ENCODE measurements at places on chromosomes 1 and 21.

- no peak overlapping the region for H3K27ac ChIP-seq
- no peak overlapping the region for H3K4me3 ChIP-seq
- peaks cover 33% of the 10 kb centered on the region for H3K27me3 ChIP-seq
- no peak for DNase-seq
Measured at GRCh38 chr1:2495026-2495425, 18.9 kb downstream of the PLCH2 start.

DNA sequence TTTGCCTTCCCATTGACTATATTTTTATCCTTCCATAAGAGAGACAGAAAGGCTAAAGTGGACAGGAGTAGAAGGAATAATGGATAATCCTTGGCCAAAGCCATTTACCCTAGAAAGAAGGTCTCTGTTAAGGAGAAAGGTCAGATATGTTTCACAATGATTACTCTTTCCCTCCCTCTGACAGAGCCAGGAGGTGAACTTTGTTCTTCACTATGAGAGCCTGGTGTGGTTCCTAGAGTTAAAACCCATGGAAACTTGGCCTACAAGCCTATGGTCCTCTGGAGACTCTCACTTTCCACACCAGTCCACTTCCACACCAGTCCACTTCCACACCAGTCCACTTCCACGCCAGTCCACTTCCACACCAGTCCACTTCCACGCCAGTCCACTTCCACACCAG, 479.9 kb upstream of the ZP4 start:
- H3K4me1 ChIP-seq, result no peaks in the 10 kb centered on the region
- no peak for DNase-seq
- H3K36me3 ChIP-seq, result no peaks in the 10 kb centered on the region
- H3K4me3 ChIP-seq, result no peak overlapping the region
- H3K27me3 ChIP-seq, result no peaks in the 10 kb centered on the region

DNA sequence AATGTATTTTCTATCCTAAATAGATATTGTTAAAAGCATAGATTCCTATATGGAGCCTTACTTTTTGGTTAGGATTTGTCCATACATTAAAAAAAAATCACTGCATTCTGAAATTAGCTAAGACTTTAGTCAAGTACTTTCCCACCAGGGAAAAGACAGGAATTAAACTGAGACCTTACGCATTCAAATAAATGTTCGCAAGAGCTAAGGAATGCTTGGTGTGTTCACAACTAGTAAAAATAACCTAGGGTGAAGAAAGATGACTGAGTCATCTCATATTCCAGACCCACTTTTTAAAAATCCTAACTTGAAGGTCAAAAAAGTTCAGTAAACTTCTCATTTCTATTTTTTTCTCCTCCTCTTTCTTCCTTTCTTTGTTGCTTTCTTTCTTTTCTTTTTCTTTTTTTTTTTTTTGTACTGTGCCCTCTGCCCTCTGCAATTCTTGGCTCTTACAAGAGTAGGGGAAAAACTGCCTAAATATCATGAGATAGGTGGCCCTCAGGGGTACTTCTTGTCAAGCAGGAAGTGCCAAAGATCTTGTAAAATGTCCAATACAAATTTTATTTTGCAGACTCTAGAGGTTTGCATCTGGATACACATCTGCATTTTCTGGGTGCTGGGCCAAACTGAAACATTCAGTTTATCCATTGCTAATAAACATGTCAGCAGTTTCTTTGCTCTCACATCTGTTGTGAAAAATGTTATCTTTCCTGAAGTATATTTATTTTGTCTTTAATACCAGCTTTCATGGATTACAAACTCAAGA, 121.4 kb upstream of the GORAB start:
- H3K4me3 ChIP-seq, result no peak overlapping the region
- no peaks in the 10 kb centered on the region for H3K36me3 ChIP-seq
- H3K4me1 ChIP-seq, result no peaks in the 10 kb centered on the region
- no peak overlapping the region for H3K27ac ChIP-seq
- no peak for DNase-seq

- no peaks in the 10 kb centered on the region for H3K4me1 ChIP-seq
- H3K27ac ChIP-seq, result no peak overlapping the region
- no peaks in the 10 kb centered on the region for H3K36me3 ChIP-seq
- DNase-seq, result no peak
Measured at GRCh38 chr1:178573330-178573729, 60.4 kb downstream of the TEX35 start.

DNA sequence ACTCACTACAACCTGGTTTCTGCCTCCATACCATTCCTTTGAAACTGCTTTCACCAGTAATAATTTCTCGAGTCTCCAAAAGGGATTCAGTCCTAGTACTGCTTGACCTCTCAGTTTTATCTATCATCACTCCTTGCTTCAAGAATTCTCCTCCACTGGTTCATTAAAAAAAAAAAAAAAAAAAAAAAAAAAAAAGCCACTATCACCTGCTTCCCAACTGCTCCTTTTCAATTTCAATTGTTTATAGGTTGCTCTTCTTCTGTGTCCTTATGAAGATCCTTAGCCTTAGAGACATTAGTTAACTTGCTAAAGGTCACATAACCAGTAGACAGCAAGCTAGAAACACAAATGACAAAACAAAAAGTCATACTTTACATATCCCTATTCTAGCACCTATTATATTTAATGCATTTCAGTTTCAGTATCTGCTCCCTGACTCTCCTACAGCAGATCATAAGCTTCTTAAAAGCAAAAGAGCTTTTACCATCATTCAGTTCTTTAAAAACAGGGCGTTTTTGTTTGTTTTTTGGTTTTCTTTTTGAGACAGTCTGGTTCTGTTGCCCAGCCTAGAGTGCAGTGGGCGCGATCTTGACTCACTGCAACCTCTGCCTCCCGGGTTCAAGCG, 7.1 kb downstream of the NRDC start:
- H3K27me3 ChIP-seq, result no peaks in the 10 kb centered on the region
- no peak for DNase-seq
- H3K4me3 ChIP-seq, result no peak overlapping the region
- H3K4me1 ChIP-seq, result peaks cover 20% of the 10 kb centered on the region

DNA sequence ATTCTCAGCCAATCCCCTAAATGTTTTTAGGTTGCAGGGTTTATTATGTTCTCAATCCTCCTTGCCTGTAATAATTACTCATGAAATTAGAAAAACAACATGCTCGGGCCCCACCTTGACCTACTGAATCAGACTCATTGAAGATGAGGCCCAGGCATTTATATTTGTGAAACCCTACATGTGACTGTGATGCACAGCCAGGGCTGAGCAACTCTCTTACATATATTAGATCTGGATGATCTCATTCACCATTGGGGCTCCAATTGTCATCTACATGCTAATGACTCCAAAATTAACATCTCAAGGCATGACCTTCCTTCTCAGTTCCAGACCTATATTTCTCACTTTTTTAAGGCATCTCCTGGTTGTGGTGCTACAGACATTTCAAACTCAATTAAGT, 103.3 kb downstream of the WDR3 start:
- H3K4me3 ChIP-seq, result no peak overlapping the region
- no peaks in the 10 kb centered on the region for H3K27me3 ChIP-seq
- no peaks in the 10 kb centered on the region for H3K4me1 ChIP-seq
- H3K27ac ChIP-seq, result no peak overlapping the region

- no peak overlapping the region for H3K27ac ChIP-seq
- DNase-seq, result no peak
- 0 out of 2 replicates have a peak, but pooled peaks cover 3% of the 10 kb centered on the region for H3K36me3 ChIP-seq
- no peaks in the 10 kb centered on the region for H3K27me3 ChIP-seq
- H3K4me3 ChIP-seq, result no peak overlapping the region
Measured at GRCh38 chr21:15735409-15735808, 5.6 kb downstream of the USP25 start.

Data from PC-9 (cell line).